CD4-positive, CD25-positive, alpha-beta regulatory T cell (primary cell): ENCODE measurements at places on chromosomes 16 and 17.
A peak's percentile ranks its signal among the peaks of the same experiment; 100 is the strongest.

DNA sequence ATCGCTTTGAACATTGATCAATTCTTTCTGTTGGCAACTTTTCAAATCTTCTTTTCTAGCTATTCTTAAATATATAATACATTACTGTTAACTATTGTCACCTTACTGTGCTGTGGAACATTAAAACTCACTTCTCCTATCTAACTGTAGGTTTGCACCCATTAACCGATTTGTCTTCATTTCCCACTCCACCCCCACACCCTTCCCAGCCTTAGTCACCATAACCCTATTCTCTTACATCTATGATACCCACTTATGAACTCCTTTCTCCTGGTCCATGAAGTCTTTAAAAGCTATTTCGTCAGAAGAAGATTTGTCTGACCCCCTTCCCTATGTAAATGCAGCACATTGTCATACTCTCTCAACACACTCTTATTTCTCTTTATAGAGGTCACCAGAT lies 993.4 kb upstream of the EEF2KMT start:
- DNase-seq, result no peak

DNA sequence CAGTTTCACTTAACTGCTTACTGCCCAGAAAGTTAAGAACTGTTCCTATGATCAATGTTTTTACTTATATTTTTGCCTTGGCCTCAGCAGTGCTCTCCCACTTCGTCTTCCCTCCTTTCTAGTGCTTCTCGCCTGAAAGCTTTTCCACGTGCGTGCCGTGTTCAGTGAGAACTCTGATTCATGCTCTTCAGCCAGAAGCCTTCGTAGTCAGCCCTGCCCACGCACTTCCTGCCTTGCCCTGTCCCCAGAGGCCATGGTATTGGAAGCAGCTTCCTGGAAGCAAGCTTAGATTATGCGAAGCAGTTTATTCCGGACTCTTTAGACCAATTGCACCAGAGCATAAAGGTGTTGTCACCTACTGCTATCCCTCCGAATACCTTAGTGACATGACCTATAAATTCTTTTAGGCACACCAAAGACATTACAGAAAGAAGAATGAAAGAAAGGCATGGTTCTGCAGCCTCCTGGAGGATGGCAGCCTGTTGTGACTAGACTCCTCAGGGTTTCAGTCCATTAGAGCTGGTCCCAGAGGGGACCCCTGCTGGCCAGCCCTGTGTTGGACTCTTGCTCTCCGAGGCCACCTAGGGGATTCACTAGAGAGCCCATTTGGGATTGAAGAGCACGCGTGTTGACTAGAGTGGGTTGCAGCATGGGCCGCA lies 105.2 kb downstream of the RPTOR start:
- no peak for DNase-seq

DNA sequence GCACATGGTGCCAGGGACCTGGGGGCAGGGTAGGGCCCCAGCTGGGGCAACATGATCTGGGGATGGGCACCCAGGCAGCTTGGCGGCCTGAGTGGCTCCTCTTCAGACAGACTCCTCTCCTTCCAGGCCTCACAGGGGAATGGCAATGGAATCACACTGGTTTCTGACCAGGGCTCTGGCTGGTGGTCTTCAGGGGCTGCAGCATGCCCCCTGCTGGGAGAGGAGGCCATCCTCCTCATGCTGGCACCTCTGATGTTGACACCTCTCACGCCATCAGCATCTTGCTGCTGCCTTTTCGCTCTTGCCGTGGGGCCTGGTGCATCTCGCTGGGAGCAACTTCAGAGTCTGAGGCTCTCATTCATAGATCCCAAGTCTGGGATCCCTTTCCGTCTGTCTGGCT lies 11.2 kb upstream of the GFOD2 start:
- no peak for DNase-seq

DNA sequence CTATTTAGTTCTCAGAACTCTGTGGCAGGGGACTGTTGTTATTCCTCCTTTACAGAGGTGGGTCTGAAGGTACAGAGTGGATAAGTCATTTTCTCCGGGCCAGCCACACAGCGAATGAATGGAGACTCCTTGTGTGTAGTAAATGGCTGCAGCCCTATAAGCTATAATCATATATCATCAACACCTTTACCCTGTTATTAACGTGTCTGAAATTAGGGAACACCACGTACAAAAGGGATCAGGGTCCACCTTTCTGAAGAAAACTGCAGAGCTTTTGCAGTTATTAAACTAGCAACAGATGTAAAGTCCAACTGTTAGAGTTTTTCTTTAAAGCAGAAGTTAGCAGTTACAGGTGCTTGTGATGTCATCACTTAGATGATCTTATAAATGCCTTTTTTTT lies 696.7 kb downstream of the MAF start:
- no peak for DNase-seq

DNA sequence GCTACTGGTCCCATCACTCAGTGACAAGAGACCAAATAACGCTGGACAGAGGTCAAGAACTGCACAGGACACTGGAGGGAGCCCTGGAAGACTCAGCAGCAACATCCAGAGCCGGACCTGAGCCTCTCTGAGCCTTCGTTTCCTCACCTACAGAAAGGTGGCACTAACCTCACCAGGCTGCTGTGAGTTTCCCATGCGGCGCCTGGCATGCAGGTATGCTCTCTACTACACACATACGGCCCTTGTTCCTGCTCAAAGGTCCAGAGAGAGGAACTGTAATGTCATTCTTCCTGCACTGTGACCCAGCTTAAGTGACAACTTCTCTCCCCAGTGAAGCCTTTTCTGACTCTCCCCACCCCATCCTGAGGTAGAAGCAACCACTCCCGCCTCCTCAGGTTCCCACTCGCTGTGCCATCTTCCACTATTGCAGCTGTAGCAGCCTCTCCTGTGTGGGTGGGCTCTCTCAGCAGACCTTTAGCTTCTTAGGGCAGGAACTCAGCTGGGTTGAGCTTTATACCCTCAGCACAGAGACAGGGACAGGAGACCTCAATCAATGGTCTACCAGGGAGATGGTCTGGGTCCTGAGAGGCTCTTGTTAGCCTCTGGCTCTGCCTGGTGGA lies 43.9 kb upstream of the SREBF1 start:
- no peak for DNase-seq

GRCh38 chr17:74679374-74679773 lies 33.3 kb downstream of the CD300LF start:
- DNase-seq, result no peak

GRCh38 chr17:28579526-28579925 lies 2.8 kb upstream of the ALDOC start:
- no peak for DNase-seq

DNA sequence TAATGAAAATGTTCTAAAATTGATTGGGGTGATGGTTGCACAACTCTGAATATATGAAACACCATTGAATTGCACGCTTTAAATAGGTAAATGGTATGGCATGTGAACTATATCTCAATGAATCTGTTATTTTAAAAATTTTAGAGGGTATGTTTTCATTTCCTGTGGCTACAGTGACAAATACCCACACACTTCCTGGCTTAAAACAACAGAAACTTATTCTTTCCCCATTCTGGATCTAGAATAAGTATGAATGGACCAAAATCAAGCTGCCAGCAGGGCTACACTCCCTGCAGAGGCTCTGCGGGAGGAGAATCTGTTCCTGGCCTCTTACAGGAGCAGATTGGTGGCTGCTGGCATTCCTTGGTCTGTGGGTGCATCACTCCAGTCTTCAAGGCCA lies 11.3 kb upstream of the PECAM1 start:
- DNase-seq, result no peak

- DNase-seq, result no peak
These were observed 304.7 kb downstream of the ZFHX3 start for GRCh38 chr16:72743011-72743761.

- DNase-seq, result peak; percentile 37
These were observed 28.8 kb downstream of the GINS2 start for GRCh38 chr16:85659805-85660511.

DNA sequence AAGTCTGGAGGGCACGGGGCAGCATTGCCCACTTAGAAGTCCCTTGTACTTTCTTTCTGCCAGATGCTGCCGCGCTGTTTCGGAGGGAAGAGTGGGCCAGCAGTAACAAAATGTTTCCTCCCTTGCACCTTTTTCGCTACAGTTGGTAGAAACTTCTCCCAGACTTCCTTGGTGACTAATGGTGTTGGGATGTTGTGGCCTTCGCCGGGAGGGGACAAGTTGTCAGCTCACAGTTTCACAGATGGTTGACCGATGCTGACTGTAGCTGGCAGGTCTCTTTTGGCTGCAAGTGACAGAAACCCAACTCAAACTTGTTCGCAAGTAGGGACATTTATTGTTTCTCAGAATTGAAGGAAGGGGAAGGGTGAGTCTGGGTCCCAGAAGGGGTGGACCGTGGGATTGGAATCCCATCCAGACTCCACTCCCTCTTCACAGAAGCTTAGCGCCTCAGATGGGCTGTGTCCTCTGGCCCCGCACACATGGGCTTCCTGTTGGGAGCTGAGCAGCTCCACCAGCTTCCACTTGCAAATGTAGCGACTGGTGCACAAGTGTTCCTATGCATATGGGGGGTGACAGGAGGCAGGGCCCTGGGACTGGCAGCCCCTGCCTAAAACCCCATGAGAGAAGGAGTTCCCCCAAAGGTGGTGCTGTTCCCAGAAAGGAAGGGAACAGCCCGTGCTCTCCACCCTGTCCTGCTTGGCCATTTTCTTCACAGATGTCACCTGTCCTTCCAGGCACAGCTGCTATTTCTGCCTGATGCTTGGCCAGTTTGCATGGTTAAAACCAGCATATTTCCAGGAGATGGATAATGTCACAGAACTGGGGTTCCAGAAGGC lies 30.9 kb upstream of the RPRML start:
- no peak for DNase-seq

- DNase-seq, result no peak
These were observed 16.6 kb downstream of the MYO15B start for GRCh38 chr17:75604034-75604695.
